ENCODE measurements at places on chromosomes 3 and 15.

DNA sequence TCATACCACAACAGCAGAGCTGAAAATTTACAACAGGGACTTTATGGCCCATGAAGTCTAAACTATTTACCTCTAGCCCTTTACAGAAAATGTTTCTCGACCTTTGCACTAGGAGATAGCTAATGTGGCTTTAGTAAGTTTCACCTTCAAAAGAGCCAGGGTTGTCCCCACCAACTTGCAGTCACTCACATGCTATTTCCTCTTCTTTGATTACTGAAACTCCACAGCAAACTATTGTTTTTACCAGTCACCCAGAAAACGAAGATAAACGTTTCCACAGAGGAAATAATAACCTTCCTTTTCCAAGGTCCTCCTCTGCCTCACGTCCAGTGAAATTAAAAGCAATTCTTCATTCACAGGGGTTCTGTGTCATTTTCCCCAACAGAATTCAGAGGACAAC lies 48.2 kb downstream of the WWTR1 start:
- no peak for DNase-seq

- DNase-seq: no peak
Observed at GRCh38 chr3:4772171-4772804, 206.9 kb upstream of the BHLHE40 start.

DNA sequence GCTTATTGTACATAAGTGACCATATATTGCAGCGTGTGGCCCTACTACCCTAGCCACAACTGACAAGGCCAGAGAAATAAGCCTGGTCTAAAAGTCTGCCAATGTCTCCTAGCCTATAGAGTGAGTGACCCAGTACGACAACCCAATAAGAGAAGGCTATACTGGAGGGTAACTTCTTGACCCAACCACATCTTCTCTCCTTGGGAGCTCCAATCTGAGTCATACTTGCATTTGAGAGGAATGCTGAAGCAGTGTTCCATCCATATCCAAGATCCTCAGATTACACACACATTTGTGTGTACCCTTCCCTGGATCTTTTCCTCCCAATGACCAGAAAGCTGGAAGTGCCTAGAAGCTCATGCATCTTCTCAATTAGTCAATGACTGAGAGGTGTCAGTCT lies 11.3 kb upstream of the STT3B start:
- DNase-seq: no peak

GRCh38 chr15:98003996-98004395 lies 43.5 kb downstream of the ARRDC4 start:
- DNase-seq: no peak

DNA sequence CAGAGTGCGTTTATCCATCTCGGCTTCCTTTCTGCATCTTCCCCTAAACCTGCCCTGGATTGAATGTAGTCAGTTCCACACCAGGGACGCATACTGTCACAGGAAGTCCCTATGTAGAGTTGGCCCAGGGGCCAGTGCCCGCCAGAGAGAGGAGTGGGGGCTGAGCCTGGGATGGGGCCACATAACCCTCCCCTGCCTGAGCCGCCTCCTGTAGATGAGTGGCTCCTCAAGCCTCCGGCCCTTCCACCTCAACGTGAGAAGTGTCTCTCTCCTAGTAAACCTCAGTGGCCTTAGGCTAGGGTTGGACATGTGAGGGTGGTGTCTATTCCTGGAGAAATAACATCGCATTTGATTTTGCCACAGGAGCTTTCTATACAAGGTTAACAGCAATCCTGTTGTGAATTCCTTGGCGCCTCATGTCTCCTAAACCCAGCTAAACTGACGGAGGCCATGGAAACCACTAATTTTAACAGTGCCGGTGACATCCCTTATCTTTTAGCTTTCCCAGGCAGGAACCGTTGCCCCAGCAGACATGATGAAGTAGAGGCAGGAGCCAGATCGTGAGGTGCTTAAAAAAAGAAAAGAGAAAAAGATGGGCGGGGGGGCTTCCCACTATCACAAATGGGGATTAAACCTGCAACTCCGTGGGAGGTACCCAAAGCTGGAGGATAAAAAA lies 171.1 kb downstream of the CHDH start:
- DNase-seq: no peak

DNA sequence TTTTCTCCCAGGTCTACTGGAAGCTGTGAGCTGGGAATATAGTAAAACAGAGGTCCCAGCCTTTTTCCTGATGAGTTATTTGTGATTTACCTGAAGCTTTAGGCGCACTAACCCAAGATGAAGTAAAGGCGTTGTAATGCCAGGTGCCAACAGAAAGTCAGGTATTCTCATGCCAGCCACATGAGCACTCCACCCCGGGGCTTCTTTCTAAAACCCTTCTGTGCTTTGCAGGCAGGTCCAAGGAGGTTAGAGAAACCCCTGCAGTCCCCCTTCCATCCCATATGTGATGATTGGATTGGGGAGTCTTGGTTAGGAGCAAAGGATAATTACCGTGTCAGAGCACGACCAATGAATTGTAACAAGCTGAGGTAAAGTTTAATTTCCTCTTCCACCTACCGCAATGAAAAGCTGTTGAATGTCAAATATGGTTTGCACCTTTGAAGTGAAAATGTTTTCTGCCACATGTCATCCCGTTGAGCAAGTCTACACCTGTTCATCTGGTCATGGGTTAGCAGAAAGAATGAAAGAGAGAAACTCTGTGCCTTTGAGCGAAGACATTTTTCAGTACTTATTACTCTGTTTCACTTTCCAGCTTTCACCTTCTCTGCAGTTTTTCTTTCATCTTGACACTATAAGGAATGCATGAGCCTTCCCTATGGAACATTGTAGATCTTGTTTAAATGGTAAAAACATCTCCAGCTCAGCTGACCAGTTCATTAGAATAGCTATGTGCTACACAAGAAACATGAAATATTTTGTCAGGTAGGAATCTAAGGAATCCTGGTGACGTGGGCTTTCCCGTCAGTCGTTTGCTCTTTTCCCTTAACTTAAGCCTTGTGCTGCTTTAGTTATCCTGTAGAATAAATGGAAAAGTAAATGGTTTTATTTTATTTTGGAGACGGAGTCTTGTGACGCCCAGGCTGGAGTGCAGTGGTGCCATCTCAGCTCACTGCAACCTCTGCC lies 204.6 kb upstream of the IL12A start:
- no peak for DNase-seq

DNA sequence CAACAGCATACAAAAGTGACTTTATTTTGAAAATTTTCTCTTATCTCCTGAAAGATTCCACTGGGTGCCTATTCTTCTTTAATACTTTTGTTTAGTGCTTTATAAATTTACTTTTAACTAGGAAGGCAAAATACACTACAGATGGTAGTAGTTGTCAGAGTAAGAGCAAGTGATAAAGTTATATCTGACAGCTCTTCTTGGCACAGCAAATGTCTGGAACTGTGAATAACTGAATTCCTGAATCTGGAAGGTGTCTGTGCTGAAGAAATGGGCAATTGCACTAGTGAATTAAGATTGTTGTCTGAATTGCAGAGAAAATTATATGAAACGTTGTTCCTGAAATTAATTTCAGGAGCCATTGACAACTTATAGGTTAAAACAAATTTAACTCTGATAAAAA lies 213.8 kb upstream of the CBLB start:
- DNase-seq: no peak

- DNase-seq: no peak
Observed at GRCh38 chr3:146803745-146804144, 198.6 kb upstream of the PLSCR5 start.

DNA sequence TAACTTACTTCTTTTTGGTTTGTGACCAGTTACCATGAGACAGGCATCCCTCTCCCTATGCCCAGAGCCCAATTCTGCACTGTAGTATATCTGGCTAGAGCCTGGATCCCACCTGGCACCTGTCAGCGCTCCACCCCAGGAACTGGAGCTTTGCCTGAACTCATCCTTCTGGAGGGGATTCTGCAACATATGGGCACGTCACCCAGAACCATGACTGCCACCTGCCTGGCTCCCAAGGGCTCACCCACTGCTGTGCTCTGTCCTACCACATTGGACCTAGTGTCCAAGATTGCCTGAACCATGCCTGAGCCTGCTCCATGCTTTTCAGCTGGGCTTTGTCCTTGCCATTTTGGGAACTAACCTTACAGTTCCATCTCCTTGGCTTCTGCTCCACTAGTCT lies 21.1 kb upstream of the GAP43 start:
- DNase-seq: no peak

DNA sequence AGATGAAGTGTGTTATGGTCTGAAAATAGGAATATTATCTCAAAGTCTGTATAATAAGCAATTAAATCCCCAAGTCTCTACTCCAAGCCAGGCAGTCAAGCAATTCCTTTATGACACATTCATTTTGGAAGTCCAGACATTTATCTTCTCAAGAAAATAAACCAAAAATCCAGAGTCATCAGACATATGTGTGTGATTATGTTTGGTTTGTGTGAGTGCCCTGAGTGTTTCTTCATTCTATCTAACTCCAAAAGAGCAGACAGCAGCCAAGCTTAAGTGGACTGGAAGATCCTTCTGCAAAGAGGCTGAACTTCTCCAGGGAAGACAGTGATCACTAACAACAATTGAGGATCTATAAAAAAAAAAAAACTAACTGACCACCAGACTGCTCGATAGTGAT lies 239.8 kb downstream of the STAG1 start:
- DNase-seq: no peak

GRCh38 chr3:195001961-195002861 lies 268.7 kb downstream of the XXYLT1 start:
- no peak for DNase-seq

GRCh38 chr3:146818866-146819265 lies 213.7 kb upstream of the PLSCR5 start:
- no peak for DNase-seq

DNA sequence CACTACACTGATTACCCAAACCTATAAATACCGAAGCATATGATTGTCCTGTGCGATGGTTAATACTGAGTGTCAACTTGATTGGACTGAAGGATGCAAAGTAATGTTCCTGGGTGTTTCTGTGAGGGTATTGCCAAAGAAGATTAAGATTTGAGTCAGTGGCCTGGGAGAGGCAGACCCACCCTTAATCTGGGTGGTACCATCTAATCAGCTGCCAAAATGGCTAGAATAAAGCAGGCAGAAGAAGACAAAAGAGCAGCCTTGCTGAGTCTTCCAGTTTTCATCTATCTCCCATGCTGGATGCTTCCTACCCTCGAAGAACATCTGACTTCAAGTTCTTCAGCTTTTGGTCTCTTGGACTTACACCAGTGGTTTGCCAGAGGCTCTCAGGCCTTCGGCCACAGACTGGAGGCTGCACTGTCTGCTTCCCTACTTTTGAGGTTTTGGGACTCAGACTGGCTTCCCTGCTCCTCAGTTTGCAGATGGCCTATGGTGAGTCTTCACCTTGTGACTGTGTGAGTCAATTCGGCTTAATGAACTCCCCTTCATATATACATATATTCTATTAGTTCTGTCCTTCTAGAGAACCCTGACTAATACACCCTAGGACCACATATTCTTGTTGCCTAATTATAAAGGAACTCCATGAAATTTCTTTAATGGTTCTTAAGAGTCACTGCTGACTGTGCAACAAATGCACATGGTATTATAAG lies 31.7 kb downstream of the CSNK1G1 start:
- no peak for DNase-seq

GRCh38 chr3:150135287-150135721 lies 164.6 kb upstream of the PFN2 start:
- no peak for DNase-seq

DNA sequence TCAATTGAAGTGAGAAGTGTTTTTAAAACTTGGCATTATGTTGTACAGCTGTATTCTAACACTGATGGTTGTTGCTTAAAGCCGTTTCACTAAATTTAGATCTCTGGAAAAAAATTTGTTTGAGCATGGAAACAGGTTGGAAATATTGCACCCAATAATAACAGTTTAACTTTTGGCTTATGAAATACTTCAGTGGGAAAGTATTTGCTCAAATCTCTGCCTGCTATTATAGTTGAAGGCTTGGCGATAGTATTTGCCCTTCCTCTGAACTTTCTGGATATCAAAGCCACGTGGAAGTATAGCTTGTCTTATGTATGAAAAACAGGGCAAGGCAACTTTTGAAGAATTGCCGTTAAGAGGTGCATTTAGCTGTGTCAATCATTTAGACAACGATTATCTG lies 270.3 kb upstream of the LRRFIP2 start:
- no peak for DNase-seq

DNA sequence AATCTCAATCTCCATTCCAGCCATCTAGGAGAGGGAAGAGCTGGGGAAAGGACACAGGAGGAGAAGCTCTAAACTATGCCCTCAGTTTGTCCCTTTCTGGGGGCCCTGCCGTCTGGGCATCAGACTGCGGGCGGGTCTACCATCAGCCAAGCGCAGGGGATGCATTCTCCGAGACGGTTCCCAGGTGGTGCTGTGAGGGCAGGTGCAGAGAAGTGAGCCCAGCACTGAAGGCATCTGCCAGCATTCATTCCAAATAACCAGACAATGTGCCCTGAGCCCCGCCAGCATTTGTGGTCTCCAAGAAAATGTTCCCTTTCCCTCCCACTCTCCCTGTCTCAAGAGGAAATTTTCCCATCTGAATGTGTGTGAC lies 265.7 kb downstream of the XXYLT1 start:
- DNase-seq: no peak

GRCh38 chr3:44950275-44950734 lies 25.7 kb downstream of the ZDHHC3 start:
- no peak for DNase-seq

DNA sequence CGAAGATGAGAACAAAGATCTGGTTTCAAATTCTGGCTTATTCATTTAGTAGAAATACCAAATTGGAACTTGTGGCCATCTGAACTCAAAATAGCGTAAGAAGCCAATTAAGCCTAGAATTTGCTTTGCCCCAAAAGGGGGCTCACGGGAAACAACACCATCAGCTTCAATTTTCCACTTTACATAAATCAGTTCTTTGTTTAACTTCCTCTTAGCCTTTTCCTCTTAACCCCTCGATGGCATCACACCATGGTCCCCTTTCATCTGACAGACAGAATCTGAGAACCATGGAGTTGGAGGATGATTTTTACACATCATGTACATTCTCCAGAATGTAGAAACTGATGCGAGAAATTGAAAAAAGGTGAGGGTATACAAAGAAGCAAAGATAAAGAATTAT lies 207.0 kb downstream of the FOXP1 start:
- DNase-seq: no peak

DNA sequence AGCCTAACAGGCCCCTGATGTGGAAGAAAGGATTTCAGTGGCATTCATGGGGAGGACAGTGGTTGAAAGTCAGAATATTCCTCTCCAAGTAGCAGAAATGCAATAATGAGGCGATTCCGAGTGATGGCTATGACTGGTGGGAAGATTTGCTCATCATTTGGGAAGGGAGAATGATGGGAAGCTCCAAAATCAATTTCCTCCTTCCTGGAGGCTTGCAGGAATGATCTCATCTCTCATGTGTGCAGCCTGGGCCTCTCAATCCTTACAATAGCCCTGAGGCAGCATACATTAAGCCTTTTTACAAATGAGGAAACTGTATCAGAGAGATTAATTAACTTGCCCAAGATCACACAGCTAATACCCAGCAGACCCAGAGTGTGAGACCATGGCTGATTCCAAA lies 58.7 kb downstream of the BOC start:
- no peak for DNase-seq
